Stimulated activated CD4-positive, alpha-beta T cell treated with anti-CD3 and anti-CD28 coated beads, Interleukin-4, amount 100 ng/mL, for 24 hours (primary cell): ENCODE measurements at places on chromosomes 12 and 14.

DNA sequence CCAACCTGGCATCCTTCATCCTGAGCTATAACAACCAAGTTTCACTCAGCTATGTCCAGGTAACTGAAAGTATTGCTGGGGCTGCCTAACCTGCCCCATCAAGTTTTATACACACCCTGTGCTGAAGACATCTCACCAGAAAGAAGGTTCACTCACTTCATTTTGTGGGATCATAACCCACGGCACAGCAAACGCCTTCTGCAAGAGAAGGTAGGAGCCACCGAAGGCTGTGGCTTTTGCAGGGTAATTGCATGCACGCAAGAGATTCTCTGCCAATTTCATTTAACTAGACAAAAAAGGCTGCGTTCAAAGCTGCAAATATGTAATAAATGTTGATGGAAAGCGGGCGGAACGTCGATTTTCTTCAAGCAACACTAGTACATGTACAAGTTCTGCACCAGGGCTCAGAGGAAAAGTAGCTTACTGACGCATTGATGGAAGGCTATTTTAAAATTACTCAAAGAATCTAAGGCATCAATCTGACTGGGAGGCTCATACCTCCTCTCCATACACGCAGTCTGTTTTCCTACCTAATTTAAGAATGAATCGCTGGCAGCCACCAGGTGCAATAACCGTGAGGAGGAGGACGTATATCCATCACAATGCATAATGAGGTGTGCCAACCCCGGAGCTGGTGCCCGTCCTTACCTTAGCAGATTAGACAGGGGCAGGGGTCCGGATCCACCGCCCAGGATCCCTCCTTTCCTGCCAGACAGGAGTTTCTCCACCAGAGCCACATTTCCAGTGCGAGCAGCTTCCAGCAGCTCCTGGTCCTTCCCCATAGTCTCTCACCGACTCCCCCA, 1.1 kb downstream of the ANKS1B start:
- no peak for DNase-seq

DNA sequence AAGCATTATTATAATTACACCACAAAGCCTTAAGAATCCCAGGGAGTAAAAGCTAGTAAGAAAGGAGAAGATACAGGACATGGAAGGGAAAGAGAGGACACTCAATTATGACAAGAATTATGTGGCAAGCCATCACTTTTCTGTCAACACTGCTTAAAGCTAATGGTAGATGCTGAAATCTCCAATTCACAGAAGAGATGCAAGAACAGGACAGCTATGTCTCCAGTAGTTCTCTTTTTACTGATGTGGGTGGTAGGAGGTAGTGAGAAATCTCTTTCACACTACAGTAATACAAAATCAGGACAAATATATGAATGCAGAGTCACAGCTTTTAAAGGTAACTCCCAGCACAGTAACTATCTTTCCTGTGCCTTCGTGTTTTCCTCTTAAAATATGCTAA, 29.2 kb downstream of the CHD8 start:
- DNase-seq = no peak

DNA sequence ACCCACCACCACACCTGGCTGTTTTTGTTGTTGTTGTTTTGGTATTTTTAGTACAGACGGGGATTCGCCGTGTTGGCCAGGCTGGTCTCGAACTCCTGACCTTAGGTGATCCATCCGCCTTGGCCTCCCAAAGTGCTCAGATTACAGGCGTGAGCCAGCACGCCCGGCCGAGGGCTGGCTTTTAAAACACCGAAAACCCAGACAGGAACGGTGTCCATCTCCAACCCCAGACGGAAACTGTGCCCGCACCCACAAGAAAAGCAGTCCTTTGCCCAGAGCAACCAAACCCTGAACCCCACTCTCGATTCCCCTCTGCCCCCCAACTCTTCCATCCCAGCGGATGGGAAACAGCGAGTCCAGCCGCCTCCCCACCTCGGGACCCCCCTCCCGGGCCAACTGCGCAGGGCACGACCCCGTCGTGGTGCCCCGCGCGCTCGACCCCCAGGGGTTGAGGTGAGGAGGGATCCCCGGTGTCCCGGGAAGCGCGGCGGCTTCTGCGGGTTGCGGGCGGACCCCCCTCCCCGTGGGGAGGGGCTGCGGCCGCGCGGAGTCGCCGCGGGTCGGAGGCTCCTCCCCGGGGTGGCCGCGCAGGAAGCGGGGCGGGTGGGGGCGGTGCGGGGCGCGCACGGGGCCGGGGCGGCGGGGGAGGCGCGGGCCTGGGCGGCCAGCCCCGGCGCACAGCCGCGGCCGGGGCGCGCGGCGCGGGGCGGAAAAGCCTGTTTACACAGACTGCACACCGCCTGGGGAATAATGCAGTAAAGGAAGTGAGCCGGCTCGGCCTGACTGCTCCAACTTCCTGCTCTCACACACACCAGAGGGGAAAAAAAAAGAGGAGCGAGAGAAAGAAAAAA, at the start of gene ELK3:
Gene ELK3, plus strand, starts transcription at position 651 of the 851 bp plus-strand sequence.
- DNase-seq = peak; percentile 62

- DNase-seq = no peak
These were observed 191.5 kb downstream of the PAX9 start for GRCh38 chr14:36852981-36853691.

GRCh38 chr12:101925361-101925760, 48.0 kb downstream of the DRAM1 start:
- no peak for DNase-seq

DNA sequence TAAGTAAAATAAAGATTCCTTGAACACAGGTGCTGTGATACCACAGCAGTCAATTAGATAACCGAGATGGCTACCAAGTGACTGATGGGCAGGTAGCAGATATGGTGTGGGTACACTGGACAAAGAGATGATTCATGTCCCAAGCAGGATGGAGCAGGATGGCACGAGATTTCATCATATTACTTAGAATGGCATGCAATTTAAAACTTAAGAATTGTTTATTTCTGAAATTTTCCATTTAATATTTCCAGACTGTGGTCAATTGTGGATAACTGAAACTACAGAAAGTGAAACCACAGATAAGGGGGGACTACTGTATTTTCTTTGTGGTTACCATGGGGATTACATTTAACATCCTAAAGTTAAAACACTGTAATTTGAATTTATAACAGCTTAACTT, 7.5 kb upstream of the ZFP36L1 start:
- DNase-seq = no peak

DNA sequence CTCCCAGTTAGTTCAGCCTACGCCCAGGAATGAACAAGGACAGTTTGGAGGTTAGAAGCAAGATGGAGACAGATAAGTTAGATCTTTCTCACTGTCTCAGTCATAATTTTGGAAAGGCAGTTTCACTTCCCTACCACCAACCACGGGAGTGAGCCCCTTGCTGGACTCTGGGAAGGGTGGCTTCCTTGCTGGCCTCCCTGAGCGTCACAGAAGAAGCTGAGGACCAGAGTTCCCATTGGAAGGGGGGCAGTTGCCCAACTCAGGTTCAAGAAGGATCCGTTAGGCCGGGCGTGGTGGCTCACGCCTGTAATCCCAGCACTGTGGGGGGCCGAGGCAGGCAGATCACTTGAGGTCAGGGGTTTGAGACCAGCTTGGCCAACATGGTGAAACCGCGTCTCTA, 106.2 kb upstream of the MAX start:
- no peak for DNase-seq

DNA sequence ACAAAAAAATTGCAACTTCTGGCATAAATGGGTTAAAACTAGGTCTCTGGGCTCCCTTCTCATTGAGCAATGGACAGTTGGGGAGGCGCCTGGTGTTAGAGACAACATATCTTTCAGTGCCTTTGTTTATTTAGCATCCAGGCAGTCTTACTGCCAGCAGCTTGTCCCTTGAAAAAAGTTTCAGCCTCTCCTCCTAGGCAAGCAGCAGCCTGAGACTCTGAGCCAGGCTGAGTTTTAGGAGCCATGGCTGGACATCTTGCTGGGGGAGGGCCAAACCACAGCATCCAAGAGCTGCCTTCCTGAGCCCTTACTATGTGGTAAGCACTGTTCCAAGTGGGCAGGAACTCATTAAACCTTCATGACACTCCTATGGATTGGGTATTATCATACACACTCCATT, 10.1 kb upstream of the JDP2 start:
- no peak for DNase-seq

- peak; percentile 89 for DNase-seq
These were observed 1.8 kb upstream of the NAB2 start for GRCh38 chr12:57087010-57087690.

DNA sequence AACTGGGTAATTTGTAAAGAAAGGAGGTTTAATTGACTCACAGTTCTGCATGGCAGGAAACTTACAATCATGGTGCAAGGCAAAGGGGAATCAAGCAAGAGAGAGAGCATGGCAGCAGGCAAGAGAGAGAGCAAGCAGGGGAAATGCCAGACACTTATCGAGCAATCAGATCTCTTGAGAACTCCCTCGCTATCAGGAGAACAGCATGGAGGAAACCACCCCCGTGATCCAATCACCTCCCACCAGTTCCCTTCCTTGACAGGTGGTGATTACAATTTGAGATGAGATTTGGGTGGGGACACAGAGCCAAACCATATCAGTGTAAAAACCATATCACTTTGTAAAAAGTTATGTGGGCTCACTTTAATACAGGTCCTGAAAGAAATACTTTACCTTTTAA, 56.4 kb upstream of the NEDD1 start:
- DNase-seq = no peak

- DNase-seq = peak; percentile 64
These were observed 699 bp downstream of the MGAT2 start for GRCh38 chr14:49621114-49621881.

GRCh38 chr14:35446450-35446849, 41.9 kb upstream of the NFKBIA start:
- DNase-seq = no peak

DNA sequence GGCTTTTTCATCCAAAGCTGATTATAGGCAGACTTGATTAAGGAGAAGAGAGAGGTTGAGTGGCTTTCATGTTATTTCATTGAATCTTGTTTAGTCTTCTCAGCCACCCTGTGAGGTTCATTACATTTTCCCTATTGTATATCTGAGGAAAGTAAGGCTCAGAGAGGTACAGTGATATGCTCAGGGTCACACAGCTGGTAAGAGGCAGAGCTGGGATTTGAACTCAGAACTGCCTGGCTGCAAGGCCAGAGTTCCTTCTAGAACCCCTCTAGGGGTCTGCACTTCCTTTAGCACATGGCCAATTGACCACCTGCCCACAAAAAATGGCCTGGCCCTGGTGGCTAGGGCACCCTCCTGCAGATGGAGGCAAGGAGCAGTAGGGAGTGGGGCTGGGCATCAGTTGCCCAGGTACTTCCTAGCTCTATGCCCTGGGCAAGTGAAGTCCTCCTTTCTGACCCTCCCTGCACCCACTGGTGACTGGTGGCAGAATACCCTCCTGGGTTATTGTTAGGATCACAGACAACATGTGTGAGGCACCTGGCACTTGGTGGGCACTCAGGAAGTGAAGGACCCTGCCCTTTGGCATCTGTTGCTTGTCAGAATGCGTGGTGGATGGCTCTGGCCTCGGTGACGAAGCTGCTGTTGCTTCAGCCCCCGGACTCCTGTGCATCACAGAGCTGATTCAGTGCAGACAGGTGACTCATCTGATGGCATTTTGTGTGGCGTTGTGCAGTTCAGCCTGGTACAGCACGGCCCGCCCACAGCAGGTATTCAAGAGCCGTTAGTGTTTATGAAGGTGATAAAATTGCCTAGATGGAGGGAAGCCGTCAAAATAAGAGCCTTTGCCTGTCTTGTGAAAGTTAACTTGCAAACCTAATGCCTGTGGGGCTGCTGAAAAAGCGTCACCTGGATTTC, 115.8 kb downstream of the SLC25A47 start:
- peak; percentile 60 for DNase-seq

DNA sequence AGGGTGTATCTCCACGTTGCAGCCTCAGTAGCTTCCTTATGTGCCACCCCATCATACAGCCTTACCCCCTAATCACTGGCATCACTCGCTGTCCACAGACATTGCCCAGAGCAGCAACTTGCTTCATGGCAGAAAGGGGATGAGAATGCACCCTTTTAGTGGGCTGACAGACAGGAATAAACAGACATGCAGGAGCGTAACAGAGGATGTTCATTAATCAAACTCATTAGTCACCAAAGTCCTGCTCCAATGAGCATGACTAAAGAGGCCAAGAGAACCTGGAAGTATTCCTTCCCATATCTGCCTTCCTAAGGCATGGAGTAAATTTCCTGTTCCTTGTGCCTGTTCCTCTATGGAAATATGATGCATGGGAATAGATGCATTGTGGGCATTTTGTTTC, 197.0 kb downstream of the PHLDA1 start:
- DNase-seq = no peak

DNA sequence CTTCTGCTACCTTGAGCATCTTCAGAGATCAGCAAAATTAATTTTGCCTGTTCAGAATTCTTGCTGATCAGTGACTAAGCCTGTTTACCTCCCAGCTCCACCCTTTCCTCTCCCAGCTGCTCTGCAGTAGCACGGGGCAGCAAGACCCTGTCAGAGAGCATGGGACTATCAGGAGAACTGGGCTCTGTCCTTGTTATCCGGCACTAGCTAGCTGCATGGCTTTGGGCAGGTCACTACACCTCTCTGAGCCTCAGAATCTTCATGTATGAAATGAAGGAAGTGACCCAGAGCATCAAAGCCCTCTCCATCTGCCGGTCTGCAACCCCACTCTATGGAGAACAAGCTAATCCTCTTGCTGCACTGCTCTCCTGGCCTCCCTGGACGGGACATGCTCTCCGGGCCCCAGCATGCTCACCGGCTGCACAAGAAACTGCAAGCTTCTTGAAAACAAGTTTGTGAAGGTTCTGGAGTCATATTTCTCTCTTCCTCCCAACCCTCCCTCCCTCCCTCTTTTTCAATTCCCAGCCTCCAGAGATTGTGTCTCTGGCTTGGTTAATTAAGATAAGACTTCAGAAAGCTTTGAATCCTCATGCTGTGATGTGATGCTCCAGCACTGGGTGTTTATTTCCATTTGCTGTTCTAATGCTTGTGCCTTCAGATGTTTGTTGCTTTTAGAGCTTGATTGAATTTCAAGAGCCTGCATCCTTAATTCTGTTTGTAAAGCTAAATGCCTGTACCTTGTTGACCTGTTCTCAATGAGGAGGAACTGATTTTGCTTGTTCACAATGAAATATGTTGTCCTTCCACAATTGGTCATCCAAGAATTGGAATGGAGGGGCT, 101.1 kb downstream of the CRACR2A start:
- DNase-seq = no peak

DNA sequence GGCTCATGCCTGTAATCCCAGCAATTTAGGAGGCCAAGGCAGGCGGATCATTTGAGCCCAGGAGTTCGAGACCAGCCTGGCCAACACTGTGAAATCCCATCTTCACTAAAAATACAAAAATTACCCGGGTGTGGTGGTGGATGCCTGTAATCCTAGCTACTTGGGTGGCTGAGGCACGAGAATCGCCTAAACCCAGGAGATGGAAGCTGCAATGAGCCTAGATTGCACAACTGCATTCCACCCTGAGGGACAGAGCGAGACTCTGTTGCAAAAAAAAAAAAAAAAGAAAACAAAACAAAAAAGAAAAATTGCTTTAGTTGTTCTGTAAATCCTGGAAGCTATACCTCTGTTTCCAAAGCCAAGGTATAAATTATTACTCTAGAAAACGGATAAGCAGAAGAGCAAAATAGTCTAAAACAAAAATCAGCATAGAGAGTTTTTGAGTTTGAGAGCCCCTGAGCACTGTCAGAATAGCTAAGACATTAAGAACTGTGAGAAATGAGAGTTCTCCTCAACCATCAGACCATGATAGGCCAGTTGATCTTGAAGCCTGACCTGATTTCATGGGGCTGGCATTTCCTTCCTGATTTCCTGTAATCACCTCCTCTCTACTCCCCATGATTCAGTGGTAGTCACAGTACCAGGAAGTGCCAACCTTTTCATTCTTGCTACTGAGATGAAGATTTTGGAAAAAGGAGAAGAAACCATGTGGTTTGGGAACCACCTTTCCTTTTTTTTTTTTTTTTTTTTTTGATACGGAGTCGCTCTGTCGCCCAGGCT, 31.7 kb downstream of the ATP2A2 start:
- DNase-seq = no peak

GRCh38 chr12:49916129-49916919, 12.6 kb upstream of the FAIM2 start:
- no peak for DNase-seq
